ENCODE measurements at places on chromosomes 13 and 19.

DNA sequence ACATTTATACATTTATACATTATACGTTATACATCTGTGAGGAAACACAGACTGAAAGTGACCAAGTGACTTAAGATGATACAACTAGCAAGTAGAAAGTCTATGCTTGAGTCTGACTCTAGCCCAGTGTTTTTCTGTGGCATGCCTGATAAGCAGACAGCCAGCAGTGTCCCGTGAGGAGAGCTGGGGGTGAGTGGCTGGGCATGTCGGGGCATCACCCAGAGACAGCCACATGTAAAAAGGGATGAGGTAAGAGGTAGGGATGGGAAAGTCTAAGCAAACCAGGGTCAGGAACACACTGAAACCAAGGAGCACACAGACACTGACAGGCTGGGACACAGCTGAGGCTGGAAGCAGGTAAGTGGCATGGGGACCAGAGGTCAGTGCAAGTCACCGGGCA is 333.2 kb downstream of the FOXO1 start:
- DNase-seq = no peak

DNA sequence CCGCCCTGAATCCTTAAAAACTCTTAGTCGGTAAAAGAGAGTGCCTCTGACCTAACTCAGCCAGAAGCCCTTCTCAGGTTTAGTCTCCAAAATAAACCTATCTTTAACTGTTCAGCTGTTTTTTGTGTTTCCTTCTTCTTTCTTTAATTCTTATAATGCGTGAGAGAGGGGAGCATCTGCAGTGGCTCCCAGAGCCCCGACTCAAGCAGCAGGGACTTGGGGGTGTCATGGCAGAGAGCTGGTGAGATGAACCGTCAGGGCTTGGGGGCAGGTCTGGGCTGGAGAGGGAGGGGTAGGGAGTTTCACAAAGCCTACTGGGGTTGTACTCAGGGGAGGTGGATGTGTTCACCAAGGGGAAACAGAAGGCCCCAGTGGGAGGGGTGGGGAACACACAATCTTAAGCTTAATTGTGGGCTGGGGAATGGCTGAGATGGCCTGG is 16.8 kb upstream of the SIGLEC6 start:
- no peak for DNase-seq

DNA sequence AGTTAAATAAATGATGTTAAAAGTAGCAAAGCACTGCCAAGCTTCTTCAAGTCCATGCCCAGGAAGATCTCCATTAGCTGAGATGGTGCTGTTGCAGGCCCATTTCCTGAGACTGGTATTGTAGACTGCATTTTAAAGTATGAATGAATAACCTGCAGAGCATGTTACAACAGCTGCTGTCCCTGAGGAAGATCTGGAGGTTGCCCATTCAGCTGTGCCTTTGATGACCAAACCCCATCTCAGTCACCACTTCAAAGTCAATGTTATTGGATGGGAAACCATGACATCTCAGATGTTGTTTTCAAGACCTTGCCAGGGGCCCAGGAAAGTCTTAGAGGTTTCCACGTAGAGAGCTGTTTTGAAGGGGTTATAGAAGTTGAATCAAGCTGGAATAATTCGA is 281.3 kb downstream of the MTUS2 start:
- DNase-seq = no peak

- no peak for DNase-seq
Observed at GRCh38 chr13:105502193-105502592, 1033.3 kb downstream of the EFNB2 start.

DNA sequence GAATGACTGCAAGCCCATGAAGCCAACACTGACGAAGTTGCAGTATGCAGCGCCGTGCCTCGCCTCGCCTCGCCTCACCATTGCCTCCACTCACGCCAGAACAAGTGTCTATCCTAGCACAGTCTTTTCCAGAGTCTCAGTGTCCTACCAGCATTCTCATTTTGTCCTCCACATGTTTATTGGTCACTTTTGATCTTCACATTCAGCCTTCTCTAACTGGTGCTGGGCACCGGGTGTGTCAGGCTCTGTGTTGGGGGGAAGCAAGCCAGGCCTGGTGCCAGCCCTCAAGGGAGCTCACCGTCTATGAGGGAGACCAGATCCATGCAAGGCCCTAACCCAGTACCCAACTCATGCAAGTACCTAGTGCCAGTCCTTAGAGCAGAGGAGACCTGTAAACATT is 69.7 kb upstream of the GPR183 start:
- no peak for DNase-seq

DNA sequence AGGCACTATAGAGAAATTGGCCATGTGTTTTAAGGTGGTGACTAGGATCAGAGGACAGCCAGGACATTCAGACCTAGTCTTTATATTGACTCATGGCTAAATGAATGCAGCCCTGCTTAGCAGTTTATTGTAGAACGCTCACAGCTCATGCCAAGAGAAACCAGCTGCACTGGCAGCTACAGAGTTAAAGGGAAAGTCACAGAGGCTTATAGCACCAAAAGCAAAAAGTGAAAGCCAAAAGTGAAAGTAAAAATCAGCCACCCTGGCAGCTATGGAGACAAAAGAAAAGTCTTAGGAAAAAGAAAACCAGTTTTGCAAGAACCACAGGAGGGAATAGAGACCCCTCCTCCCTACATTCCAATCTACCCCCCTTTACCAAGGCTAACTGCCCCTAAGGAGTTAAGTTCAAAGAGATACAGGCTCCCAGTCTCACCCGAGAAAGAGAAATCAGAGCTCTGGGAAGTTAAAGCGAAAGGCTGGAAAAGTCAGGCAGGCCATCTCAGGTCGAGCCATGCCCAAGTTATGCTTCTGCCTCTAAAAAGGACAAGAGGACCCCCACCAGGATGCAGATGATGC is 99.0 kb downstream of the ZNF429 start:
- no peak for DNase-seq

GRCh38 chr19:7787141-7787540 is 24.1 kb downstream of the CLEC4M start:
- no peak for DNase-seq

DNA sequence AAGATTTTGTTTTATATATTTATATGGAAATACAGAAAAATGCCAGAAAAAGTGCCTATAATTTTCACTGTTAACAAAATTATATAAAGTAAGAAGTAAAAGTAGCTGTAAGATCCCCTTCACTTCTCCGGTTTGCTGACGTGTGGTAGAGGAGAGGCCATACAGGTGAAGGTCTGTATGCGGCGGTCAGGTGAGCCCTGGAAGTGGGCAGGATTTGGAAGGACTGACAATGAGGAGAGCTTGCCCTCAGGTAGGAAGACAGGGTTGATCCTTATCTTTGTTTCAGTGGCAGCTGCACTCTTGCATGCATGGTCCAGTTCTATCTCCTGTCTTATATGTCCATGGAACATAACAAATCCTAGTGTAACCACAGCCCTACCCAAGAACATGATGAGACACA is 16.9 kb upstream of the TFDP1 start:
- no peak for DNase-seq

DNA sequence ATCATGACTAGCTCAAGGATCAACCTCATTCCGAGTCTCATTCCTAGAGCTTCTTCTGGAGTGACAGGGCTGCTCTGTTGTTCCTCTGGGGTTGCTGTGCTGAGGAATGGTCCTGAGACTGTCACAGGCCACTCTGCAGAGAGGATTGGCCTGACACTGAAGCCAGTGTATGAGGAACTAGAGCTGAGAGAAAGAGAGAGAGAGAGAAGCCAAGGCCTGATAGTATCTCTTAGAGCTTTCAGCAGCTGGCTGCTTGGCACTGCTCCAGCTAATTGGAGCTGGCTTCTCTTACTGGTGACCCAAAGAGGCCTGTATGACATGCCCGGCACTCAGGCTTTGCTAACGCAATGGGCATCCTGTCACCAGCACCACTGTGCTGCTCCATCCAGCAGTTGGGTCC is 73.4 kb upstream of the FLT1 start:
- DNase-seq = no peak

DNA sequence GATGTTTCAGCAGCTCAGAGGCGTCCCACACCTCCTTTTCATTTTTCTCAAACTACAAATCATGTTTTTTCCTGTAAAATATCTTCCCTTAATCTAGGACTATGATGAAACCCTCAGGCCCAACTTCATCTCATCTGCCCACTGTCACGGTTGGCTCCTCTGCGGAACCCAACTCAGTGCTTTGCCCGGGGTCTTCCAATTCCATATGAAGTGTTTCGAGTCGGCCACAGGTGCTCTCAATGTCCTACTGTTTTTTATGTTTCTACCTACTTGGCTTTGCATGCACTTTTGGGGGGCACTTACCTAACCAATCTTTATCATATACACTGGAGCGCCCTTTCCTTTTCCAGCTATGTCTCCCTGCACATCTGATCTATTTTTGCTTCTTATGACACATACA is 28.1 kb downstream of the COL4A1 start:
- no peak for DNase-seq

GRCh38 chr13:42497798-42498197 is 76.2 kb upstream of the TNFSF11 start:
- DNase-seq = peak; percentile 22

Measured in activated T-cell treated with anti-CD3 and anti-CD28 coated beads for 24 hours (primary cell).